ENCODE measurements at places on chromosomes 1 and 21.
A peak's percentile ranks its signal among the peaks of the same experiment; 100 is the strongest.

DNA sequence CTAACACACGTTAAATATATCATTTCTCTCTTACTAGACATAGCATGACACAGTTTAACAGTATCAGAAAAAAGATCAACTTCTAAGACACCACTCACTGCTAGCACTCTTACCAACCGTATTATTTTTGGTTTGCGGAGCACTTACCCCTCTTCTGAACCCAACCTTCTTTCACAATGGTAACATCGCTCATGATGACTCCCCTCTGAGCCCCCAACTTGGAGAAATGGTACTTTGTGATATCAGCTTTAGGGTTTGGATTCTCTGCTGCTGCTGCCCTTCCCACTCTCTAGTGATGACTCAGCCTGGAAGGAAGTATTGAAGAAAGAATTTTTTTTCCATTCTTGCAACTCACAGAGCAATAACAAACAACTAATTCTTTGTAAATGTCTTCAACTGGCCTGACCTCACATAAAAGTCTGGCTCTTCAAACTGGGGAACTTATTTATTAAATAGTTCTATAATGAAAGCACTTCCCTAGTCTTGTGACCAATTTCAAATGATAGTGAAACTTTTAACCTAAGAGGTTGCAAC, 7.0 kb downstream of the AKT3 start:
- peak; percentile 73 for DNase-seq

DNA sequence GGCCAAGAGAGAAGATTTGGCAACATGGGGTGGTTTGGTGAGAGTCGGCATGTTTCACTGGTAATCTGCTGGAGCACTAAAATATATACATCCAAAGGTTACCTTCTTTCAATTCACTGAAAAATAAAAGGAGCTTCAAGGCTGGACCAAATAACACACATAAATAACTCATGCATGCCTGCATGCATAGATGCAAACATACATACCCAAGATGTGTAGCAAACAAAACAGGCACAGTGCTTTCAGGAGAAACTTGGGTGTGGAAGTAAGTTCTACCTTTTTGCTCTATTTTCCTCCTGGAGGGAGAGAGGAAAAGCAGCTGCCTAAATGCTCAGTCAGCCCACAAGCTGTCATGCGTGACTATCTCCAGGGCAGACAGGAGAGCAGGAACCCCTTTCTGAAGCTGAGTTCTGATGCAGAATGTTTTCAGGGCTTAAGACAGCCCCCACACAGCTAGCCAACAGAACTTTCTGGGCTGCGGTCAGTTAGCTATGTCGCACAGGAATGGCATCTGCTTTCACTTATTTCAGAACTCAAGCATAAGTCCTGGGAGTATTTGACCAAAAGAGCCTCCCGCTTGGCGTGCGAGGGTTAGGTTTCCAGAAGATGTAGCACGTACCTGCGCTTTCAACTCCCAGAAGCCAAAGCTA, 166.2 kb downstream of the TOMM20 start:
- DNase-seq: peak; percentile 100

- peak; percentile 16 for DNase-seq
Observed at GRCh38 chr1:155277902-155278688, 832 bp downstream of the HCN3 start.

GRCh38 chr1:199405634-199406196, 621.8 kb upstream of the NR5A2 start:
- no peak for DNase-seq

- DNase-seq: no peak
Observed at GRCh38 chr1:150596976-150597375, 17.6 kb upstream of the MCL1 start.

- no peak for DNase-seq
Observed at GRCh38 chr1:4701276-4701675, 46.9 kb downstream of the AJAP1 start.

- DNase-seq: peak; percentile 90
Observed at GRCh38 chr1:58592522-58593134, 15.6 kb upstream of the TACSTD2 start.

GRCh38 chr1:40076895-40077312, 20.1 kb downstream of the PPT1 start:
- DNase-seq: peak; percentile 79

DNA sequence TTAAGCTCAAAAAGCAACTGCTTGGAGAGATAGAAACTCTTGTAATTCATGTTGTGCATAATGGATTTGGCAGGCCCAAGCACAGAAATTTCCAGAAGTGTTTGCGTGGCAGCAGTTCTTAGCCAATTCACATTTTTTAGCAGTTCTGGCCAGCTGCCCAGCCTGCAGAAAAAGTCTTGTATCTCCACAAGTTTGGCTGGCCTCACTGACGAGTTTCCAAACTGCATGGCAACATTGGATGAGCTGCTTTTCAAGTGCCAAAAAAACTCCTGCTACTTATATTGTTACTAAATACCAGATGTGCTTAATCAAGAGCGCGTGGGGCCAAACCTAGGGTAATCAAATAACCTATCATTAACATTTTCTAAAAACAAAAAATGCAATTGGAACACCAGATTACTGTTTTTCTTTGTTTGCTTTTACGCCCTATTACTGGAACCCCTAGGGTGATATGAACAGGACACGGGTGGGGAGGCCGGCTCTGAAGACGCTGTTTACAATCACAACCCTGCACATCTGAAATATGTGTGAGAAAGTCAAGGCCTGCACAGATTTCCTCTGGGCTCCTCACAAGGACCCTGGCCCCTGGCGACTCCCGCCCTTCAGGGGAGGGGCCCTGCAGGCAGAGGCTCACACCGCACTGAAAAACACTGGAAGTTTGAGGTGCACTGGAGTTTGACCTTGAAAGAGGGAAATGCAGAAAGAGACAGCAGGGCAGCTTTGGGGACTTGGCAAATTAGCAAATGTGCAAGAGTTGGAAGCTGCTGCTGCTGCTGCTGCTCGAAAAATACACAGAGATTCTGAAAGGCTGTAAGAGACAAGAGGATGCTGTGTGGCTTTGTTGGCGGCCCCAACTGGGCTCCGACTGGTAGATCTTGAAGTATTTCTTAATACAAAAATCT, 55.2 kb upstream of the TARBP1 start:
- DNase-seq: peak; percentile 99

- no peak for DNase-seq
Observed at GRCh38 chr1:227885135-227885647, 62.5 kb downstream of the WNT9A start.

GRCh38 chr1:31839662-31840343, 24.0 kb upstream of the SPOCD1 start:
- peak; percentile 22 for DNase-seq

DNA sequence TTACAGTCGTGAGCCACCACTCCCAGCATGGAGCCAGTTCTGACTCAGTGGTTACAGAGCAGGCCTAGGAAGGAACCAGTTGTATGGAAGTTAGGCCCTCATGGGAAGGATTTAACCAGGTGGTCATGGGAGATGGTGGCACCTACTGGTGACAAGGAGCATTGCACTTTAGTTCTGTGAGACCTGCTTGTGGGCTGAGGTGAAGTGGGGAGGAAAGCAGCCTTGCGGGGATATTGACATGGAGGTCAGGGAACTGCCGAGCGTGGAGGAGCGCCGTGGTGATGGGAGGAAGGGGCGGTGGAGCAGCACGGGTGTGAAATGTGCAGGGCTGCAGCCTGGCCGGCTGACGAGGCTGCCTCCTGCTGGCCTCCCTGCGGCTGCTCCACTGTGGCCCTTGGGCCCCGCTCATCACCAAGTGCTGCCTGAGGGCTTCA, 100.4 kb downstream of the GALNT2 start:
- DNase-seq: peak; percentile 32

GRCh38 chr1:206836111-206836510, 29.3 kb upstream of the IL20 start:
- peak; percentile 51 for DNase-seq

GRCh38 chr21:45388011-45388521, 16.9 kb upstream of the COL18A1 start:
- no peak for DNase-seq

GRCh38 chr1:239803781-239804180, 287.9 kb upstream of the FMN2 start:
- DNase-seq: peak; percentile 61

DNA sequence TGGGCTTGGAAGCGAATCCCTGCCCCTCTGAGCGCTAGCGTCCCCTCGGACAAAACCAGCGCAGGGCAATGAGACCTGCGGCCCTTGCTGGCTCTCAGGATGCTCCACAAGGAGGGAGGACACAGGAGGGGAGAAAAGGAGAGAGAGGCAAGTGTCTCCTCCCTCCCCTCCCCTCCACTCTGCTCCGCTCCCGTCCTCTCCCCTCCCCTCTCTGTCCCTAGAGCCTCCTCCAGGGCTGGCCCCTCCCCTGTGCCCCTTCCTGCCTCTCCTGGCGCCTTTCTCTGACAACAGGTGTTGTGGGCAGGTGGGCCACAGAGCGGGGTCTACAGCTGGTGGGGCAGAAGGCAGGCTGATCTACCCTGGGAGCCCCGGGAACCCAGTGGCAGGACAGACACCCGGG, 35.2 kb downstream of the TP73 start:
- DNase-seq: no peak

- DNase-seq: peak; percentile 73
Observed at GRCh38 chr1:23930861-23931490, 17.8 kb upstream of the CNR2 start.

DNA sequence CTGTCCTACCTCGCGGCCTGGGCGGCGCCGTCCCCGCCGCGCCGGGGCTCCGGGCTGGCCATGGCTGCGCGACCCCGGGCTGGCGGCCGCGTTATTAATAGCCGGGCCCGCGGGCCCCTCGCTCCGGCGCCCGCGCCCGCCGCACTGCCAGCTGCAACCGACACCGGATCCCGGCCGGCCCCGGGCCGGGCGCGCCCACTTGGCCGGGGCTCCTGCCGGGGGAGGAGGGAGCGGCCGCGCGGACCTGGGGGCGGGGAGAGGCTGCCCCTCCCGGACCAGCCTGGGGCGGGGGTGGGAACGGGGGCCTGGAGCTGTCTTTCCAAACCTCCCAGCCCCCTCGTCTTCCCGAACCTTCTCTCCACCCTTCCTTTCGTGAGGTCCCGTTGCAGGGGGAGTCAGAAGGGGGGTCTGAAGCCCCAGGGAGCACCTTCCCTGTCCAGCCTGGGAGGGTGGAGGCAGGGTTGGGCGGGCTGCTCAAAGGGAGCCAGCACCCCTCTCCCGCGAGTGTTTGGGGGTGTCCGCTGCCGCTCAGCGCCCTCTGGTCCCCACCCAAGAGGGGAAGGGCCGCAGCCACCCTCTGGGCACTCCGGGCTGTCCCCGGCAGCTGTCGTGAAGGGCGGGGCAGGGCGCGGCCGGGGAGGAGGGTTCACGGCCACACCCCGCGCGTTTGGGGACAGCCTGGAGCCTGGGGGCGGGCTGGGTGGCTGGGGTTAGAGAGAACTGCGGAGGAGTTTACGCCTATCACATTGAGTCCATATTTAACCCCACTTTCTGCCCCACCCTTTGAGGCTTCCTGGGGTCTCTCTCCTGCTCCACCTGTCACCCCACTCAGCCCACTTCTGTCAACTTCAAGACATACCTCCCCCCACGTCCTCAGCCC, at the start of gene SYNC:
Gene SYNC, minus strand, starts transcription at position 172 of the 880 bp plus-strand sequence. Its CDS starts 110 bp downstream, at position 62.
- peak; percentile 96 for DNase-seq

GRCh38 chr1:159763686-159764085, 17.1 kb upstream of the DUSP23 start:
- no peak for DNase-seq

DNA sequence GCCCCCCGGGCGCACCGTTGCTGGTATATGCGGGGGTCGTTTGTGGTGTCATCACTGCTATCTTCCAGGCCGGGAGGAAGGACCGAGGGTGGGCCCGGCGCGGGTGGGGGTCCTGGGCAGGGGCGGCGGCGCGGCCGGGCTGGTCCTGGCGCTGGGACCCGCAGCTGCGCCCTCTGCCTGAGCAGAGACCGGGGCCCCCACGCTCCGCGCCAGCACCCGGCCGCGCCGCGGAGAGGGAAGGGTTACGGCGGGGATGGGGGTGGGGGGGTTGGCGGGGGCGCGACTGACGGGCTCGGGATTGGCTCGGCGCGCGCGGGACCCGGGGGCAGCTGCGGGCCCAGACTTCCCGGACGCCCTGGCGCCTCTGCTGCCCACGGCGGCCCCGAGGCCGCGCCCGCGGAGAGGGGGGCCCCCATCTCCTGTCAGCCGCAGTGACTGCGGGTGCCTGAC, 13.8 kb upstream of the SAMD11 start:
- no peak for DNase-seq

DNA sequence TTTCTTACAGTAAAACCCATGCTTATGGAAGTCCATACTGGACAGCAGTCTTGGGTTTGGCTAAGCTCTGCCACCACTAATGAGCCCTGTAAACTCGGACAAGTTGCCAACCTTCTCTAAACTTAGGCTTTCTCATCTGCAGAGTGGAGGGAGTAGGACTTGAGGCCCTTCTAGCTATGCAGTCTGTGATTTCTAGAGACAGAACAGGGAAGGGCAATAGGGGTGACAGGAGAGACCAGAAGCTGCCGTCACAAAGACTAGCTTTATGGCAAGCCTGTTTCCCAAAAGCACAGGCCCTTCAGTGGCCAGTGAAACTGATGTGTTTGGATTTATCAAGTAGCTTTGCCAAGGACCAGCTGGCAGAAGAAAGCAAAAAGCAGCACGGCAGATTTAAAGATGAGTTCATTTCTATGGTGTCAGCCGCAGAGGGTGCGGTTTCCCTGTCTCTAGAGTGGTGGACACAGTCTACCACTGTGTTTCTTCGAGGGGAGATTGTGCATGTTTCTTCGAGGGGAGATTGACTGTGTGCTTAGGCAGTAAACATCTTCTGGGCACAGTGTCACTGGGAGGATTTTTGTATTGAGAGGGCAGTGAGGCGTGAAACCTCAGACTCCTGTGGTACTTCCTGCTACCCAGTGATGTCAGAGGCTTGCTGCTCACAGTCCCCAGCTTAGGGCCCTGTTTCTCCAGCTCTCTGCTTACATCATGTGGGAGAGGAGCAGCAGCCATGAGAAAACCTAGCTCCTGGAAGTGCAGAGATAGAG, 119.0 kb downstream of the ROR1 start:
- DNase-seq: peak; percentile 71

DNA sequence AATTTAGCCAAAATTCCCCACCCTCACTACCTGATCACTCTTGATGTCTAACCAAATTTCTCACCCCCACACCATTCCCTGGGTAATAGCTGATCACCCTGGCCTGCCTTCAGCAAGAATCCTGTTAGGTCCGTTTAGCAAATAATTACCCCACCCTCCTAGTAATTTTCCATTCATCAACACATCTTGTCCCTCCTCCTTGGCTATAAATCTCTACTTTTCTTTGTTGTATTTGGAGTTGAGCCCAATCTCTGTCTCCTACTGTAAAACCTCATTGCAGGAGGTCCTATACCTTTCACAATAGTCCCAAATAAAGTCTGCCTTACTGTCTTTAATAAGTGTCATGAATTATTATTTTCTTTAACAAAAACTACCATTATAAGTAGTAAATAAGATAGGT, 6.9 kb upstream of the PRKAA2 start:
- no peak for DNase-seq

DNA sequence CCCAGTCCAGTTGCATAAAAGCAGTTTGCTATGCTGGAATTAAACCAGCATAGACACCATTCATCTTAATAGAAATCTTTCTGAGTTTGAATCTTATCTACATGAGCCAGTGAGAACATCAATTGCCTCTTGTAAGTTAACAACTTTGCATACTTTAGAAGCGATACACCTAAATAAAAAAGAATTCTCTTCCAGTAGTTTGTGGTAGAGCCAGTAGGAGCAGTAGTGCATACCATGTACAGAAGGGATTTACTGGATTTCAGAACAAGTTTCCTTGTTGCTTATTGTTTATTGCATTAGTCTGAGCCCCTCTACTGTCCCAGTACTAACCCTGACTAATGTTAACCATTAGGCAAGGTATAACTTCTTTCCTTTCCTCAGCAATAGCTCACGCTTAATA, 313.1 kb downstream of the TGFB2 start:
- peak; percentile 43 for DNase-seq
